ENCODE measurements at places on chromosomes 1 and 21.

GRCh38 chr1:84145068-84145467 lies 997 bp downstream of the PRKACB start:
- DNase-seq, result no peak

DNA sequence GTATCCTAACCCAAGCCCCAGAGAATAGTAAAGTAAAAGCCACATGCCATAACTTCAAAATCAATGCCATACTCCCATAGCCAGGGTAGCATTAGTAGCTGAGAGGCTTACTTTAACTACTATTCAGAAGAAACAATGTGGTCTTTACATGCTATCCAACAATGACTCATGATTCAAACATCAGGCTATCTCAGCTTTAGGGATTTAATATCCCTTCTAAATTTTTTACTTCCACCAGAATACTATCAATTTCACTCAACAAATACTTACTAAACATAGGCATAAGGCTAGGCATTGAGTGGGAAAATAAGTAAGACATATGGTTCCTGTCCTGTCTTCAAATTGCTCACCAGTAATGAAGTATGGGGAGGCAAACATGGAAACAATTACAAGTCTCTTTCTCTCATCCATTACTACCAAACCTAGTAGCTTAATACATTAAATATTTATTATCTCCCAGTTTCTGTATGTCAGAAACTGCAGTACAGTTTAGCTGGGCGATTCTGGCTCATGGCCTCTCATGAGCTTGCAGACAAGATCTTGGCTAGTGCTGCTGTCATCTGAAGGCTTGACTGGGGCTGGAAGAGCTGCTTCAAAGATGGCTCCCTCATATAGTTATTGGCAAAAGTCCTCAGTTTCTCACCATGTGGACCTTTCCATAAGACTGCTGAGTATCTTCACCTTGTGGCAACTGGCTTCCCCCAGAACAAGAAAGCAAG lies 30.7 kb downstream of the EVI5 start:
- DNase-seq, result no peak

- DNase-seq, result no peak
Measured at GRCh38 chr1:61572046-61572445, 152.9 kb downstream of the TM2D1 start.

- no peak for DNase-seq
Measured at GRCh38 chr1:87790756-87791155, 462.1 kb downstream of the LMO4 start.

DNA sequence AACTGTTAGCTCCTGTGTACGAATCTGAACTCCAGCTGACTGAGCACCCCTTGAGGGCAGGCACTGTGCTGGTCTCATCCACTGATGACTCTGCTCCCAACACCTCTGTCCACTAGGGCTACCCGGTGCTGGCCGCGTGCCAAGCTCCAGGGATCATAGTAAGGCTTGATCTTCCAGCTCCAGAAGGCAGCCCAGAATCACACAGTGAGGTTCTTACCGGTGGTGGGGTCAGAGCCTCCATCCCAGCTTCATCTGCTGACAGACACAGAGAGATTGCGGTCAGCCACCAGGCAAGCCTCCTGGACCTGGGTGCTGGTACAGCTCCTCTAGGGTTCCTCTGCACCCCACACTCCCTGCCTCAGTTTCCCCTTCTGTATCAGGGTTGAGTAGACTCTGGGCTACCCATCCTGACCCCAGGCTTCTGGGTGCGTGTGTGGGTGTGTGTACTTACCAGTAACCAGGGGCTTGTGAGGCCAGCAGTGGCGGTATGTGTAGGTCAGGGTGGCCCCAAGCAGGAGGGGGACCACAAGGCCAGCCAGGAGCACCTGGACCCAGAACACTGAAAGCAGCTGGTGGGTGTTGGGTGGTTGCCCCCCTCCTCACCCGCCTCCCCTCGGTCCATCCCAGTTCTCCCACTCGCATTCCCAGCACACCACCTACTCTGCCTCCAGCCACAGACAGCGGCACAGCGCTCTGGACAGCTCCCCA lies 3.4 kb downstream of the TNFRSF25 start:
- DNase-seq, result no peak

DNA sequence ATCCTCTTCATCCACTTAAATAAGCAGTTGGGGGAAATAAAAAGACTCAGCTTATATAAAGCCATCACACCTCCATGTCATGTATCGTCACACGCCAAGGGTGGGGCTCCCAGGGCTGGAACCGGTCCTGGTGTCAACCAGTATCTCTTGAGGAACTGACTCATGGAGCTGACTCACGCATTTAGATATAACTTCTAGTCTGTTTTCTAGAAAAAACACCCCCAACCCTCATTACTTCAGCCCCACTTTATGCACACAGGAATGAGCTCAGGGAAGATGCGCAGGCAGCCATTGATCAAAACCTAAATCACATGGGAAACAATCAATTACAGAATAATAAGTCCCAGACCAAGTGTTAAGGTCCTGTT lies 6.9 kb upstream of the IL22RA1 start:
- DNase-seq, result peak; percentile 39

DNA sequence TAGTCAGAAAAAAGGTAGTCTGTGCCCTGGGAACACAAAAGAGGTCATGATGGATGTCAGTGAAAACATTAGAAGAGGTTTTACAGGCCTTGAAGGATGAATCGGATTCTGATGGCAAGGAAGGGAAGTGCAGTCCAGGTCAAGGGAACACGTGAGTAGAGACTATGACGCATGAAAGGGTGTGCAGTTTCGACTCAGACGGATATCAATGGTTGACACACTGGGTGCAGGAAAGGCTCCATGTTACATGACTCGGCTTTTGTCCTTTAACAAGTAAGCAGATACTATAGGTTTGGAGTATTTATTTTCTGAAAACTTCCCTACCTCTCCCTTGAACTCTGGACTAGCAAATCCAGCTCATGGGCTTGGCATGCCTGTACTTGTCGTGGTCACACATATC lies 55.3 kb downstream of the SEC16B start:
- no peak for DNase-seq

DNA sequence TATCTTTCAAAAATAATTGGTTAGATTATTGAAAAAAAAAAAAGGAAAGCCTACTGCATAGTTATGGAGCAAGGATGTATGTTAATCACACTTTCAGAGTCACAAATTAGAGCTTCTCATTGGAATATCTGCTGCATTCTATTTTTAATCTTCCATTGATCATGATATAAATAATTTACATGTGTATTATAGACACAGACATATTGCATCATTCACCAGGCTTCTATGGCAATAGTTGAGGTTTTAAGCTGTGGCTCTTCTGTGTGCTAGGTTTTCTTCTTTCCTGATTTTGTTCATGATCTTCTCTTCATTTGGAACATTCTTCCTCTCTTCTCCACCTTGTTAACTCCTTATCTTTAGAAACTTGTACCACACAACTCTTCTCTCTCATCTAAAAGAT lies 123.2 kb upstream of the HMCN1 start:
- DNase-seq, result no peak

- no peak for DNase-seq
Measured at GRCh38 chr1:160952129-160952510, 2.5 kb downstream of the ITLN2 start.

- no peak for DNase-seq
Measured at GRCh38 chr1:172566196-172566997, 33.4 kb downstream of the SUCO start.

GRCh38 chr1:211932933-211933254 lies 102.3 kb upstream of the LPGAT1 start:
- no peak for DNase-seq

DNA sequence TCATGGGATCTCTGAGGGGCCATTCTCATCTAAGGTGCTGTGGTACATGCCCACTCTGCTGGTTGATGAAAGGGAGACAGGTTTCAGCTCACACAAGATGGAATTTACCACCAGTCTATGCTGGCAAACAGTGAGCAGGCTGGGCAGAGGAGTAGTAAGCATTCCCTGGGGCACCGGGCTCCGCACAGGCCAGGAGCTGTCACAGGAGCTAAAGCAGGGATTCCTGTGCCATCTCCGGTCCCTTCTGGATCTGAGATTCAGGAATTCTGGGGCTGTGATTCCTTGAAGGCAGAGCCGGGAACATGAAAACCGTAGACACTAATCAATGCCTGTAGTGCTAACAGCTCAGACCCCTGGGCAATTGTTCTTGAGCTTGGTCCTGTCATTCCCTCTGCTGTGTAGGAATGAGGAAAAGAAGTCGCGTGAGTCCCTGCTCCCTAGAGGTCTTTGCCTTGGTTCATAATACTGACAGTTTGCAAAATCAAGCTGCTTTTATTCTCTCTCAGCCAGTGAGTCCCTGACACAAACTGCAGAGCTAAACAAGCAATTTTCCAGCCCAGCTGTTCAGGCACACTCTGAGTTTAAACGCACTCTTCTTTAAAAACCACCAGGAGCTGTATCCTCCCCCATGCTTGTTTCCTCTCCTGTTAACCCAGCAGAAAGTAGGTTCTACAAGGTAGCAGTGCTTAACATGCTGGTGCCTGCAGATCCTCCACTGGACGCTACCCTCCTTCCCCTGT lies 52.5 kb downstream of the MDM4 start:
- DNase-seq, result no peak

GRCh38 chr1:209405183-209405814 lies 178.2 kb upstream of the CAMK1G start:
- DNase-seq, result no peak

DNA sequence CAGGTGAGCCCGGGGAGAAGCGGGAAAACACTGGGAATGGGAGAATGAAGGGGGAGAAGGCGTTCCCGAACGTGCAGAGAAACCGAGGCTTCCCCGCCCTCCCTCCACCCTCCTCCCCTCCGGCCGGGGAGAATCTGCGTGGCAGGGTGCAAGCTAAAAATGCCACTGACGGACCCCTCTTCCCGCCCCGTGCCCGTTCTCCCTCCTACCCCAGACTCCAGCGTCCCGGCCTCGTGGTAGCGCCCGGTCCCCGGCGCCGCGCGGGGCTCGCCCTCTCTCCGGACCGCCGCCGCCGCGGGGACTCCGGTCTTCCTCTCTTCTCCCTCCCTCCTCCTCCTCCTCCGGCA lies 81.6 kb upstream of the AK4 start:
- DNase-seq, result no peak

GRCh38 chr1:33231166-33231565 lies 25.1 kb upstream of the ZNF362 start:
- DNase-seq, result no peak
